ENCODE measurements at places on chromosomes 5 and 9.

- no peak for DNase-seq
Measured at GRCh38 chr5:177396807-177397206, 3.7 kb downstream of the PFN3 start.

DNA sequence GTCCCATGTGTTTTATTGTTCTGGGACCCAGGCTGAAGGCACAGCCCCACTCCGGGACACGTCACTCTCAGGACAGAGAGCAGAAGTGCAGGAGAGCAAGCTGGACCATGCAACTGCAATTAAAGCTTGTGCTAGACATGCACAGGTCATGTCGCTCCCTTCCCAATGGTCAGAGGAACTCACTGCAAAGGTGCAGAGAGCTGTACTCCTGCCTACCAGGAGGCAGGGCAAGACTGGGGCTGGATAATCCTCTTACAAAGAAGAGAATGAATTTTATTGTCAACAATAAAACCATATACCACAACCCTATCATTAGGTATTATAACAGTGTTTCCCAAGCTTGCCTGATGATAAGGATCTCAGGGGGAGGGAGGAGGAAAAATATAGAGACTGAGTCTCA, 74.0 kb upstream of the NEK6 start:
- no peak for DNase-seq

DNA sequence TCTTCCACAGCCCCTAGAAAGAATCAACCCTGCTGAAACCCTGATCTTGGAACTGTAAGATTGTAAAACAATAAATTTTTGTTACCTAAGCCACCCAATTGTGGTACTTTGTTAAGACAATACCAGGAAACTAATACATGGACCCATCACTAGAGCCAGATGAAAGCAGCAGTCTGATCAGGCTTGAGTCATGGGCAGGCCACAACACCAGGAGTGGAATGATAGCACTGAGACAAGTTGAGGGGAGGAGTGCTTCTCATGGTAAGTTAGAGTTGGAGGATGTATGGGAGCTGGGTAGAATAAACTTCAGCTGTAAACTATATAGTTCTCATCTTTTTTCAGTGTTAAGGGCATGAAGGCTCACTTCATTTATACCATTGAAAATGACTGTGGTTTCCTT, 164.4 kb upstream of the OR13F1 start:
- DNase-seq = no peak

- DNase-seq = no peak
Measured at GRCh38 chr5:57307516-57307915, 133.7 kb downstream of the GPBP1 start.

GRCh38 chr5:75053054-75053303, 621 bp upstream of the GCNT4 start:
- no peak for DNase-seq

GRCh38 chr5:81195335-81195929, 37.7 kb upstream of the CKMT2 start:
- DNase-seq = no peak

GRCh38 chr5:74250304-74251102, 390.0 kb downstream of the ENC1 start:
- DNase-seq = no peak

DNA sequence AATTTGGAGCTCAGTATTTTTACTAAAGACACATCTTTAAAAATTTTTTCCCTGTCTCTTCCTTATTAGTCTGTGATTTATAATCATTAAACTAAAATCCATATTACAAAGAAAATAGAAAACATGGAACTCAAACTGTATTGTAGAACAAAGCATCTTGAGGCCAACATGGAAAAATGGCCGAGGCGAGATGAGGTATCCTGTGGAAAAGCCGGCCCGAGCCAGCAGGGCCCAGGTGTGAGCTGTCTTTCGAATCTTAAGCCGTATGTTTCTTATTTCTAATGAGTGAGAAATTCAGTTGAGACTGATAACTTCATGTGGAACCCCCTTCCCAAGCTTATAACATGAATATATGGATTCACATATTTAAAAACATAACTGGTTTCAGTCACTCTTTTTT, 170.4 kb upstream of the OTULINL start:
- no peak for DNase-seq

DNA sequence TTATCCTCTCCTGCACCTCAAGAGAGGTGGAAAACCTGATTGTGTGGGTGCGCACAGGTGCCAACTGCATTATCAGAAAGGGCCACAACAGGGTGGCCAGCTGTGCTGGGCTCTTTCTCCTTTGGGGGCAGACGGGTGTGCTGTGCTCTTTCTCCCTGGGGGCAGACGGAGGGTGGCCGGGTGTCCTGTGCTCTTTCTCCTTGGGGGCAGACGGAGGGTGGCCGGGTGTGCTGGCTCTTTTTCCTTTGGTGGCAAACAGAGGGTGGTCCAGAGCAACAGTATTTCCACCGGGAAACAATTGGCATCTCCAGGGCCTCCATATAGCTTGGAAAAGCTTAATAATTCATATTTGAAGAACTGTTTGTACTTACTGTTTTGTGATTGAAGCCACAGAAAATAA, 6.8 kb downstream of the LMX1B start:
- no peak for DNase-seq

- no peak for DNase-seq
Measured at GRCh38 chr5:21895766-21896350, 957.3 kb downstream of the CDH12 start.

- DNase-seq = no peak
Measured at GRCh38 chr9:121987314-121987713, 105.8 kb downstream of the TTLL11 start.

DNA sequence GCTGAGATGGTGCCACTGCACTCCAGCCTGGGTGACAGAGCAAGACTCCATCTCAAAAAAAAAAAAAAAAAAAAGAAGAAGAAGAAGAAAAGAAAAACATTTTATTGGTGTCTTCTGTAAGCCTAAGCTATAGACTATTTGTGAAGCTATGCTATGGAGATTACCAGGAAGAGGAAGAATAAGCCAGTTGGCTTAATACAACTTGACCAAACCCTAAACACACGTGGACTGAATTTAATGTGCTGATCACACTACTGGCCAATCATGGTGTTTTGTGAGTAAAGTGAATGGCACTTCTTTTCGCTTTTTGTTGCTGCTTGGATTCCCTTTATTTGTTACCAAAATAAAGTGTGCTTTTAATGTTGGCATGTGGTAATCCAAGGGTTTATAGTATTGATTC, 49.9 kb downstream of the GGTA1 start:
- DNase-seq = no peak

DNA sequence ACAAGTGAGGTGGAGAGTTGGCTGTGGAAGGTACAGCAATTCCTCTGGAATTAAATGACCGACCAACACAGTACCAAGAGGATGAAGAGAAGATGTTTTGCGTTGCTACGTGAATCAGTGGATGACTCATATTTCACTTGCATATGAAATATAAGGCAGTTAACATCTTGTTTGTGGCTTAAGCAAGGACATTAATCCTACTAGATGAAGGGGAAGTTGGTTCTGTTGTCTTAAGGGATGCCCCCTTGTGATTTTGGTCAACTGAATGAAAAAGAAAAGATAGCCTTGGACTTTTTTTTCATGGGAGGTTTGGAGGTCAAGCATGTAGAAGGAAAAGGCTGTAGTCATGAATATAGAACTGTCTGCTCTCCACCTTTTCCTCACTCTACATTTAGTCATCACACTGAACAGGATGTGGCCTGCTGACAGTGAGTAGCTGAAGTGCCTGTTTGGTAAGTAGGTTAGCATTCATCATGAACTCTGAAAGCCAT, 33.9 kb downstream of the VLDLR start:
- DNase-seq = peak; percentile 24

DNA sequence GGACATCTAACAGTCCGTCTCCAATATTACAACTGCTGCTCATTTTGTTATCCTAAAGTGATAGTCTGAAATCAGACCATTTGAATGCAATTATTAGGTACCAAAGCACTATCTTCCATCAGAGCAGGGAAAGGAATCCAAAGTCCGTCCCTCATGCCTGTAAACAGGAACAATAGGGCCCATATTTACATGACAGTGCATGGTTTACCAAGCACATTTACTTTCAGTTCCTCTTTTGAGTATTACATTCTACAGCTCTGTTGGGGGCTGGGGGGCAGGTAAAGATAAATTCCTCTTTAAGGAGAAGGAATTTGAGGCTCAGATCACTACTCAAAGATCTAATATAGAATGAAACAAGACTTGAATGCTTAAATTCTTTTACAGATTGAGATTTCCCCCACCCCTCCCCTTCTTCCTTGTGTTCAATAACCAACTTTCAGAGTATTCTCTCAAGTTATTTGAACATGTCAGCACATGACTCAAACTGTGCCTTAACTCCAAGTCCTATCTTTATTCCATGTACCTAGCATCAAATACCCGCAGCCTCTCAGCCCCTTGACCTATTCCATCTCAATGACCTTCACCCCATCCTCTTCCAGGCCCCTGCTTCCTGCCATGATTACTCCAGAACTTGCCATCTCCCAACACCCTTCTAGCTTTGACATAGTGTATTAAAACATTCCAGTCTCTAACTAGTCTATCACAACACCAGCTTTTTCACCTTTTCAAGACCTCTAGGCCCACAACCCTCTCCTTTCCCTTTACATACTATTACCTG, 71.0 kb downstream of the BRINP1 start:
- DNase-seq = no peak

- DNase-seq = no peak
Measured at GRCh38 chr9:95722141-95722540, 153.3 kb upstream of the ERCC6L2 start.

- no peak for DNase-seq
Measured at GRCh38 chr9:131214876-131215275, 61.4 kb downstream of the FAM78A start.

DNA sequence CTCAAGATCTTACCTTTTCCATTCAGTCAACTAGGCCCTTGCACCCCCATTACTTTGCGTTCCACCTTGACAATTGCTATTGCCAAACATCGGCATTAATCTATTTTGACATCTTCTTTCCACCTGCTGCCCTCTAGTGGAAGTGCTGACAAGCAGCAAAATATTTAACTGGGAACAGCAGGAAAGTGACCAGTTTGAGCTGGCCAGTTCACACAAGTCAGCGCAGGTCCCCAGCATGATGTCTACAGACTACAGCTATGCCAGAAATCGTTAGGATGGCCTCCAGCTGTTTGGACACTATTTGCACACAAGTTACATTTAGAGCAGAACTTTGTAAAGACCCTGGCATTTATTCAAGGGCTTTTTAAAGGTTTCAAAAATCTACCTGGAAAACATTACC, 160.1 kb downstream of the GHR start:
- peak; percentile 37 for DNase-seq

DNA sequence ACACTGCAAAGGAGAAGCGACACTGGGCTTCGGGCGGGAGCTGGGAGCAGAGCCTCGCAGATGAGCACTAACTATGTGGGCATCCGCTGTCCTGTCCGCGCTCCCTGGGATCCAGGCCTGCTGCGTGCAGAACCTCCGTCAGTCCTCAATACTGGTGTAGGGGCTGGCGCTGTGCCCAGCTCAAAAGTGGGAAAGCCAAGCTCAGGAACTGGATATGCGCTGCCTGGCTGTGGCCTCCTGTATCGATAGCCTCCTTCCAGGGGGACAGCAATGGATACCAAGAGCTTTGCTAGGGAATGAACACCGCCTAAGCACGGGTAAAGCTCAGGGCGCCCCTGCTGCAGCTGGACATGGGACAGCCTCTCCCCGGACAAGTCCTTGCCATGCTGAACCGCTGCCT, 270.4 kb downstream of the NSG2 start:
- no peak for DNase-seq

DNA sequence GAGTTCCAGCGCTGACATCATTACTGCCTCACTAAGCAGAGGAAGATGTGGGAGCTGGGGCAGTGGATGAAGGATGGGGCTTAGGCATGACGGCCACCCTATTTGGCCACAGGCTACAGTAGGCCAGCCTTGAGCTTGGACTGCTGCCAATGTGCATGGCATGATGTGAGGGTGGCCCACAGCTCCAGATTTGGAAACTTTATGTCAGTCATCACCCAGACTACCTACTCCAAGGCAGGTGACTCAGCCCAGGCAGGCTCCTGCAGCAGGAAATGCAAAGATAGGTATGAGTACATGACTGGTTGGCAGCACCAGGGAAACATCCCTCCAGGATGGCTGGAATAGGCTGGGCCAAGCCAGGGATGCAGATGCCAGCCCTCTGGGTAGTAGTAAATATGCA, 303.6 kb downstream of the SPOCK1 start:
- DNase-seq = no peak

GRCh38 chr9:115209601-115210306, 91.8 kb upstream of the TNC start:
- peak; percentile 7 for DNase-seq

- no peak for DNase-seq
Measured at GRCh38 chr9:4424891-4425290, 65.4 kb upstream of the SLC1A1 start.

GRCh38 chr5:9160747-9161146, 385.1 kb downstream of the SEMA5A start:
- DNase-seq = no peak

GRCh38 chr5:157267761-157268480, 2.0 kb downstream of the CYFIP2 start:
- DNase-seq = no peak

DNA sequence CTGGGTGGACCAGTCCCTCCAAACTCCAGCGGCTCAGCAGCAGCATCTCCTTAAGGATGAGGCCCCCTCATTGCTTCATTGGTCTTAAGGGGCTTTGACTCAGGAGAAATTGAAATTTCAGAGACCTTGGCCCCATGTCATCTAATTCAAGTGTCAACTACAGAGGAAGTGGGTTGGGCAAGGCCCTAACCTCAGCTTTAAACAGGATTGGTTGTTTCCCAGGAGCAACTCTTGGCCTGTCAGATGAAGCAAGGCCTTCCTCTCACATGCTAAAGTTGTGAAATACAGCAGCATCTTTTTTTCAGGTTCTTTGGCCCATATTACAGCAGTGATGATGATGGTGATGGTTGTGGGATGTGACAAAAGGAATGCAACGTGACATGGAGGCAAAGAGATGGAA, 348.3 kb downstream of the ICE1 start:
- DNase-seq = no peak

DNA sequence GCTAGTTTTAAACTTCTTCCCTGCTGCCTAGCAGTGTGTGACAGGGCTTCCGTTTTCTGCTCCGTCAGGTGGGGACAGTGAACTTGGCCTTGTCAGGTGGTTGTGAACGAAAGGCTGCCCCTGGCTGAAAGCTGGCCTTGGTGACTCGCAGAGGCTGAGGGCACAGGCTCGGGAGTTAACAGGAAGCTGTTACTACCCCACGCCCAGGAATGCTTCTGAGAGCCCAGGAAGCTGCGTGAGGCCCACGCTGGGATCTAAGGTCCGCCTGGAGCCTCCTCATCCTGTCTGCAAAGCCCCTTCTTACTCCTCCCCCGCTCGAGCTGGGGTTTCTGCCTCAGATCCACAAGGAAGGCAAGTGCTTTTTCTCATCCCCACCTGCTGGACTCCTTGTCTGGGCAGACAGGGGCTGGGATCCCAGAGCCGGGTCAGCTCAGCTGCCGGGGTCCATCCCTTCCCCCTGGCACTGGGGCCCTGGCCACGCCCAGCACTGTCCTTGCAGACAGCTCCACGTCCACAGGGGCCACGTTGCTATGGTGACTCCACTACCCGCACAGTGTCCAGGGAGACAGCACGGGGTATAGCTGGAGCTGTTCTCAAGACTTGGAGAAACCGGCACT, 124.7 kb upstream of the TBC1D2 start:
- no peak for DNase-seq
